Activated naive CD4-positive, alpha-beta T cell treated with anti-CD3 and anti-CD28 coated beads for 36 hours (primary cell): ENCODE measurements at places on chromosomes 13 and 19. TPM values are rescaled to one million over a fixed set of nuclear protein-coding genes. Genes with fewer than 3 reads are reported as not detected.

Gene CD22
- 2.0 TPM for total RNA-seq

Gene C19orf12
- total RNA-seq = 24.3 TPM

Gene PCDH20
- not detected for total RNA-seq

DNA sequence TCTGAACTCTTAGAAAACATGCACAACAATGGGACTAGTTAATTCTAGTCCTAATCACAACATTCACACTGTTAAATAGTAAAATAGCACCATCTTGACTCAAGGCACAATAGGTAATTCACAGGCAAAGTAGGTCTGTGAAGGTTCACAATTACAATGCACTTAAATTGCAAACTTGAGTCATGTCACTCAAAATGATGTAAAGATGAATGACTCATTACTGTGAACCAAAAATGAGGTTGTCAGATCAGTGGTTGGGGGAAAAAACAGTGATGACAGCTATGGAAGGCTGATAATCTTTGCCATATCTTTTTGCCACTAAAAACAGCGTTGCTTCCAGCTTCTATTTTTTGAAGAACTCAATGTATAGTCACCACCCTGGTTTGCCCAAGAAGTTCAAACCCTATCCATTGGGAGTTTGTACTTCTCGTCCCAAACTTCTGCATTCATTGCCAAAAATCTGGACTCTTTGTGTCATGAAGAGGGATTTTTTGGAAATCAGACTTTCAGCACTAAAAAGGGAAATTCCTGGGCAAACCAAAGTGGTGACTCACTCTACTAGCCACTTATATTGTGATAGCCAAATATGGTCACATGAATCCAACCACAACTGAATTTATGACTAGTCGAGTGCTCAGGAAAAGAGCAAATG lies 200.9 kb upstream of the TMTC4 start:
- DNase-seq = peak; percentile 31

GRCh38 chr13:53041968-53042516 lies 13.4 kb downstream of the OLFM4 start:
- DNase-seq = no peak

GRCh38 chr13:107258599-107259187 lies 690.8 kb upstream of the ARGLU1 start:
- DNase-seq = no peak

Gene FGF21
- not detected for total RNA-seq

GRCh38 chr19:8631425-8631819 lies 989 bp downstream of the NFILZ start:
- no peak for DNase-seq

- no peak for DNase-seq
Measured at GRCh38 chr13:70051531-70051930, 56.1 kb upstream of the ATXN8OS start.

GRCh38 chr13:24225930-24226329 lies 65.4 kb downstream of the SPATA13 start:
- no peak for DNase-seq

Gene ZNF763
- total RNA-seq = 0.54 TPM
